ENCODE measurements at places on chromosomes 2 and 18.

DNA sequence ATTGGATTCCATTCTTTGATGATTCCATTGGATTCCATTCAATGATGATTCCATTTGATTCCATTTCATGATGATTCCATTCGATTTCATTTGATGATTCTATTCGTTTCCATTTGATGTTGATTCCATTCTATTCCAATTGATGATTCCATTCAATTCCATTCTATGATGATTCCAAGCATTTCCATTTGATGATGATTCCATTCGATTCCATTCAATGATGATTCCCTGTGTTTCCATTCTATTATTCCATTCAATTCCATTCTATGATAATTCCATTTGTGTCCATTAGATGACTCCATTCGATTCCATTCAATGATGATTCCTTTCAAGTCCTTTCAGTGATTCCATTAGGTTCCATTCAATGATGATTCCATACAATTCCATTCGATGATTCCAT is 1090.5 kb downstream of the RPIA start:
- no peak for DNase-seq

GRCh38 chr2:237199577-237199976 is 113.9 kb downstream of the COPS8 start:
- DNase-seq, result no peak

- peak; percentile 74 for DNase-seq
These were observed 20.3 kb downstream of the MTERF4 start for GRCh38 chr2:241081643-241082340.

GRCh38 chr2:71066856-71067255 is 1.6 kb upstream of the NAGK start:
- no peak for DNase-seq

DNA sequence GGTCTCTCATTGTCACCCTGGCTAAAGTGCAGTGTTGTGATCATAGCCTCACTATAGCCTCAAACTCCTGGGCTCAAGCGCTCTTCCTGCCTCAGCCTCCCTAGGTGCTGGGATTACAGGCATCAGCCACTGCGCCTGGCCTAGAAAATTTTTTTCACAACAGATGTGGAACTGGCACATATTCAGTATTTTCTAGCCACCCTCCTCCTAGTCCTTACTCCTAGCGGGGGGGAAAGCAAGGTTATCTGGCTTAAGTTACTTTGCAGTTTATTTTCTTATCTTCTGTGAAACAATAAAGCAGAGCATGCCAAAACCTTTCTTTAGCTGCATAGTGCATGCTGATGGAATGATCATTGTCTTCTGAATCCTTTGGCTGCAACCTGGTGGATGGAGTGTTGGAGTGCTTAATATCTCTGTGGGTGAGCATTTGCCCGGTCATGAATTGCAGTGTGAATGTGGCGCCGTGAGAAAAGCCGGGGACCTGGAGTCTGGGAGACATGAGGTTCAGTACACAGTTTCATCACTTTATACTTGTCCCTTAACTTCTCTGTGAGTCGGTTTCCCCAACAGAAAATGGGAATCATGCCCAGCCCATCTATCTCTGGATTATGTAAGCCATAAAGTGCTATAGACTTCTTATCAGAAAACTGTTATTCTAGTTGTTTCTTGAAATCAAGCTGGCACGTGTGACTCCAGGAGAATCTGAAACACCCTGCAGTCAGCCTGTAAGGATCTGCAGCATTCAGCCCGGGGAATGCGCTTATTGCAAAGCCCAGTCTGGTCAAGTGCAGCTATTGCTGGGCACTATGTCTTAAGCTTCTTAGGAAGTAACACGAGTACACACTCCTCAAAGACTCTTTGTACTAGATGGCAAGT is 38.2 kb upstream of the MAP3K20 start:
- no peak for DNase-seq

DNA sequence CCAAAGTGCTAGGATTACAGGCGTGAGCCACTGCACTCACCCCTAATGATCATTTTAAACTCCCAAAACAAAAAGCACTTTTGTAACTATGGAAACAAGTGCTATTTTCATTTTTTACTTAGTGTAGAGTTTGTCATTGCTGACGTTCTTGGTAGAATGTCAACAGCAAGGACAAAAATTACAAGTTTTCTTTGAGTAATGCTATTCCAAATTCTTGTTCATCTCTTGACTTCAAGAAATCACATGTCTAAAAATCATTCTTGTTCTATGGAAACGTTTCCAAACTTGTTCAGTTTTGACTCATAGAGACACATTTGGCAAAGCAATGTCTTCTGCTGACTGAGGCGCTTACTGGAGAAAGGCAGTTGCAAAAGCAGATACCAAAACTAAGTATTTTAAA is 82.6 kb downstream of the MBP start:
- no peak for DNase-seq

GRCh38 chr2:98015671-98016070 is 19.9 kb upstream of the TMEM131 start:
- DNase-seq, result no peak

DNA sequence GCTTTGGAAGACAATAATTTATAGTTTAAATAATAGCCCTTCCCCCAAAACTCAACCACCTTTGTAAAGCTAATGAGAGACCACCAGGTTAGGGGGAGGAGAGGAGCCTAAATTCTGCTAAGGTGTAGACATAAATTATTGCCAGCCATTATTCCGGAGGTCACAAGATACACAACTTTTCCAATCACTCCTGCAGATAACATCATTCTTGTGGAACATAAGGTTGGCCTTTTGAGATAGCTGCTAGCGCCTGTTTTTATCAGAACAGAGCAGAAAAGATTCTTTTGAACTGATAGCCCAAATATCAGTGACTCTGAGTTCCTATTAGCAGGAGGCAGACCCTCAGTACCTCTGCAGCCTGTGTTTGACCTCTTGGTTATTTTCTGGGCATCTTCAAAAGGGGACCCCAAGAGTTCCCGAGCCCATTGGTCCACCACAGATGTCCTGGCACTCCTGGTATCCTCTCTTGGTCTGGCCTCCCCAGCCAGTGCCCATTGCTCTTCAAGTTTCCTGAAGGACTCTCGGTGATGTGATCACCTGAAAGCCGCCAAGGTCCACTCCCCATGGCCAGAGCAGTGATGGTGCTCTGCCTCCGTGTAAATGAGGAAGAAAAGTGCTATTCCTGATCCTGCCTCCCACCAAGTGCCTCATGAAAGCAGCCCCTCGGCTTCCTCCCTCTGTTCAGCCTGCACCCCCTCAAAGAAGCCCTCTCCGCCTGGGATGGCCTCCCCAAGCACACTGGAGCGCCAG is 38.5 kb upstream of the LAPTM4A start:
- DNase-seq, result peak; percentile 46

DNA sequence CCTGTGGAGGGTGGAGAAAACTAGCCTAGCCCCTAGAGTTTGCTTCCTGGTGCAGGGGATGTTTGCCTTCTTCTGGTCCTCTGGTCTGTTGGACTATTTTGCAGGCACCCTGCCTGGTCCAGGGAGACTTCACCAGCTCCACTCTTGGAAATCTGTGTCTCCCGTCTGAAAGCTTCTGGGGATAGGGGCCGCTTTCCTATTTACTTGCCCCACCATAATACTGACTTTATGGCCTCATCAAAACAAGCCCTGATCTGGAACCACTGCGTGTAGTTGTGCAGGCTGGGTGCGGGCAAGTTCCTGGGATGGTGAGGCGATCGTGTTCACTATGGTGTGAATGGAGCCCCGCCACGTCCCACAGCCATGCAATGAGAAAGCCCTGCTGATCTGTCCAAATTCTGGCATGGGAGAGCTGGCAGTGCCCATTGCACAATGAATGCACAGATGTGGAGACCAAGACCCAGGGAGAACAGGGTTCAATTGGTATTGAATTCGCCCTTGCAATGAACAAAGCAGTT is 74.3 kb downstream of the DDX1 start:
- no peak for DNase-seq

DNA sequence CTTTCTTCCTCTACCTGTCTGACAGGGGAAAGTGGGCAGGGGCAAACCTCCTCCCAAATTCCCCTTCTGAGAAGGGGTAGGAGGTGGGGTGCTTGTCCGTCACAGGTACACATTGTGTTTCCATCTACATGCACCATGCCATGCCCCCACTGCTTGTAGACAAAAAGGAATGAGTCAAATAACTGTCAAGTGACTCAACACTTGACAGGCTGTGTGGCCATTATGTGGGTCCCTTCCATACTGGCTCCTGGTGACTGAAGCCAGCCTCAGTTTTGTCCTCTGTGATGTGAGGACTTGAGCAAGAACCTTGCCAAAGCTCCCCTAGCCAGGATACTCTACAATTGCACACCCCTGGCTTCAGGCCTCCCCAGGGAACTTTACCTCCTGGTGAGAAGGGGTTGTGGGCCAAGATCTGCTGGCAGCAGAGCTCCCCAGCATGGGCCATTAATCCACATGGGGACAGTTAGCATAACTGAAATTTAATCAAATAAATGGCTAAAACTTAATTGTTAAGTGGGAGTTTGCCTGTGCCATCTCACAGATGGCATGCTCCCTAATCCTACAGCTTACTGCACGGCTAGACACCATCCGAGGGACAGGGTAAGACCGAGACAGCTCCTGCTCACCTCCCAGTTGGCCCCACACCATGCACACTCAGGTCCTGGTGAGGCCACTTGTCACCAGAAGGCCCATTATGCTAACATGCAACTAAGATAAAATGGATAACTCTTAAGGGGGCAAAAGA is 140.2 kb downstream of the BCL11A start:
- DNase-seq, result no peak

DNA sequence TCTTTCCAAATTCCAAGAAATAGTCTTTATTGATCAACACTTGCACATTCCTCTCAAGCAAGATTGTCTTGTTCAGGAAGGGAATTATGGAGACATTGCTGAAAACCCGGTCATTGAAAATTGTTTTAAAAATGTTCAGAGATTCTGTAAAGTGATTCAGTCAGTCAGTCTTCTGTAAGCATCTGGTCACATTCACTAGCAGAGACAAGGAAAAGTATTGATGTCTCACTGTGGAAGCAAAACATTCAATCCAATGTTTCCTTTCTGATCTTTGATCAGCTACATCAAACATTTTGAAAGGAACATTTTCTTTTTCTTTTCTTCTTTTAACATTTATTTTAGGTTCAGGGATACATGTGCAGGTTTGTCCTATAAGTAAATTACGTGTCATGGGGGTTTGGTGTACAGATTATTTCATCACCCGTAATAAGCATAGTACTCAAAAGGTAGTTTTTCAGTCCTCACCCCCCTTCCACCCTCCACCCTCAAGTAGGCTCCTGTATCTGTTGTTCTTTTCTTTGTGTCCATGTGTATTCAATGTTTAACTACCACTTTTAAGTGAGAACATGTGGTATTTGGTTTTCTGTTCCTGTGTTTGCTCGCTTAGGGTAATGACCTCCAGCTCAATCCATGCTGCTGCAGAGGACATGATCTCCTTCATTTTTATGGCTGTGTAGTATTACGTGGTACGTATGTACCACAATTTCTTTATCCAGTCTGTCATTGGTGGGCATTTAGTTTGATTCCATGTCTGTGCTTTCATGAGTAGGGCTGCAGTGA is 61.2 kb downstream of the CTNNA2 start:
- no peak for DNase-seq

DNA sequence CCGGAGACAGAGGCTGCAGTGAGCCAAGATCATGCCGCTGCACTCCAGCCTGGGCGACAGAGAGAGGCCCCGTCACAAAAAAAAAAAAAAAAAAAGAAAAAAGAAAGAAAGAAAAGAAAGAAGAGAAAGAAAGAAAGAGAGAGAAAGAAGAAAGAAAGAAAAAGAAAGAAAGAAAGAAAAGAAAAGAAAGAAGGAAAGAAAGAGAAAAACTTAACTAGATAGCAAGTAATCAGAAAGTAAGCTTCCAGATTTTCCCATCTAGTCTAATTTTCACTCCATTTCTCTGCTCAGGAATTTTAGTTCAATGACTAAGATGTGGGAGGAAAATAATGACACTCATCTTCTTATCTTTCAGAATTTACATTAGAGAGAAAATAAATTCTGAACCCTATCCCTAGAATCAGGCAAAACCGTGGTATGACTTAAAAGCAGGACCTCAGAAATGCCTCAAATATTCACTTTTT is 2.4 kb downstream of the GFPT1 start:
- DNase-seq, result no peak

GRCh38 chr2:62215306-62216064 is 19.6 kb downstream of the B3GNT2 start:
- DNase-seq, result no peak

GRCh38 chr2:232028631-232029030 is 67.1 kb downstream of the DIS3L2 start:
- DNase-seq, result no peak

GRCh38 chr2:10022041-10022421 is 21.3 kb upstream of the KLF11 start:
- peak; percentile 36 for DNase-seq

GRCh38 chr18:37764541-37765288 is 199.1 kb upstream of the CELF4 start:
- DNase-seq, result no peak

DNA sequence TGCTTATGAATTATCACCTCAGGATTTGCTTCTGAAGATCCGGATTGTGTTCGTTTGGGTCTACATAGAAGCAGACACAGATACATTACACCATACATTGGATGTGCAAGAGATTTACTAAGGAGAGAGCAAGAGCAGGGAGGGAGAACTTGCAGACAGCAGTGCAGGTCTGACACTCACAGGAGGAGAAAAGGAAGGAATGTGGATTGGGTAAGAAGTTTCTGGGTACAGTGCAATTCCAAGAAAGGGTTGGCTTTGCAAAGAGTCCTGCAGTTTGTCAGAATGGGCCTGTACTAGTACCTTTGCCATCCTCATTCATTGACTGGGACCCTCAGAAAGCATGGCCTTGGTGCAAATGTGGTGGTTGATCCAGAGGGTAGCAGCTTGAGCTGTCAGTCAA is 4.8 kb upstream of the THOC1 start:
- no peak for DNase-seq

DNA sequence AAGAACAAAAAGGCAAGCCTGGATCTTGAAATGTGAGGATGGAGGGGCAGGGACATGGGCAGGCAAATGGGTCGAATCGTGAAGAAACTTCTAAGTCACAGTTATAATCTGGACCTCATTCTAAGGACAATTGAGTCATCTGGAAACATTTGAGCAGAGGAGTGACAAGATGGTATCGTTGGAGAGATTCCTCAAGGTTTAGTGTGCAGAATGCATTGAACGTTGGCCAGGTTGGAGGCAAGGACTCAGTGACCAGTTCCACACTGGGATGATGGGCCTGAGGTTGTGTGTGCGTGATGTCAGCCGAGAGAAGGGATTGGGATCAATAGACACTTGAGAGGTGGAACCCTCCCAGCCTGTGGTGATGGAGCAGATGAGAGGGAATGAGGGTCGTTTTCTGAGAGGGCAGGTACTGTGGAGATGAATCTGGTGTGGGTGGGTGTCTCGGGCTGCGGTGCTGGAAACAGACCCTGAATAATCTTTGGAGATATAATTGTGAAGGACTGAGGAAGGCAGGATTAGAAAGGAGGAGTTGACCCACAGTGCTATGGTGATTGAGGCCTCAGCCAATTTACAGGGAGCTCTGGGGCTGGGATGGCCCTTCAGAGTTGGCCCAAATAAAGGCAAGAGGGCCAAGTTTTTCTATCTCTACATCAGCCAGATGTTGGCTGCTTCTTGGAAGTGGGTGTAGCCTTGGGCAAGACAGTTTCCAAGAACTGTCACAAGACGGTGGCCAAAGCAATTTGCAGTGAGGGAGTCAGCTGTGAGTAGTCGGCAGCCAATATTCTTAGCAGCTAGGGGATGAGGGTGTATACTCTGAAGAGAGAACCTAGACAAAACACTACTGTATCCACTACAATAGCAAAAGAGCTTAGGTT is 5.8 kb upstream of the ZNF532 start:
- DNase-seq, result peak; percentile 76

- DNase-seq, result no peak
These were observed 84.6 kb downstream of the SLC66A3 start for GRCh38 chr2:11239666-11240462.

Data from aorta (tissue), 5 donors.